B cell (primary cell): ENCODE measurements at places on chromosomes 12 and 14. TPM values are rescaled to one million over a fixed set of nuclear protein-coding genes. Genes with fewer than 3 reads are reported as not detected.

RPS6KA5 gene
- 33.8 and 34.6 TPM in 2 replicates for total RNA-seq

GATC gene
- total RNA-seq = 26.0 and 26.4 TPM in 2 replicates

TAC3 gene
- not detected in 2 replicates for total RNA-seq

DRAM1 gene
- total RNA-seq = 7.9 and 10.2 TPM in 2 replicates

RNFT2 gene
- 18.2 and 23.0 TPM in 2 replicates for total RNA-seq

SLC7A8 gene
- total RNA-seq = 0.85 and 1.1 TPM in 2 replicates
